ENCODE measurements at places on chromosomes 11 and 22.

DNA sequence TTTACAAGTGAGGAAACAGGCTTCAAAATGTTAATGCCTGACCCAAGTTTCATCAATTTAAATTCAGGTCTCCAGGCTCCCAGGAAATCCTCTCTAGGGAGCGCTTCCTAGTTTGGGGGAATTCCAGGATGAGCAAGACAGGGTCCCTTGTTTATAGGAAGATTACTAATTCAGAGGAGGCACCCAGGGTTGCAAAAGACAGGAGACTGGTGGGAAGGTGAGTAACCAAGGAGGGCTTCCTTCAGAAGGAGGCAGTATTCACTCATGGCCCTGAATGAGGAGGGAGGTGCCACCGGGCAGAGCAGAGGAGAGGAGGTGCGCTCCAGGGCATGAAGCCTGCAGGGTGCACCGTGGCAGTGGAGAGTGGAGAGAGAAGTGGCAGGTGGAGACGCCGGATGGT lies 1.6 kb downstream of the TMEM132A start:
- peak; percentile 35 for DNase-seq

DNA sequence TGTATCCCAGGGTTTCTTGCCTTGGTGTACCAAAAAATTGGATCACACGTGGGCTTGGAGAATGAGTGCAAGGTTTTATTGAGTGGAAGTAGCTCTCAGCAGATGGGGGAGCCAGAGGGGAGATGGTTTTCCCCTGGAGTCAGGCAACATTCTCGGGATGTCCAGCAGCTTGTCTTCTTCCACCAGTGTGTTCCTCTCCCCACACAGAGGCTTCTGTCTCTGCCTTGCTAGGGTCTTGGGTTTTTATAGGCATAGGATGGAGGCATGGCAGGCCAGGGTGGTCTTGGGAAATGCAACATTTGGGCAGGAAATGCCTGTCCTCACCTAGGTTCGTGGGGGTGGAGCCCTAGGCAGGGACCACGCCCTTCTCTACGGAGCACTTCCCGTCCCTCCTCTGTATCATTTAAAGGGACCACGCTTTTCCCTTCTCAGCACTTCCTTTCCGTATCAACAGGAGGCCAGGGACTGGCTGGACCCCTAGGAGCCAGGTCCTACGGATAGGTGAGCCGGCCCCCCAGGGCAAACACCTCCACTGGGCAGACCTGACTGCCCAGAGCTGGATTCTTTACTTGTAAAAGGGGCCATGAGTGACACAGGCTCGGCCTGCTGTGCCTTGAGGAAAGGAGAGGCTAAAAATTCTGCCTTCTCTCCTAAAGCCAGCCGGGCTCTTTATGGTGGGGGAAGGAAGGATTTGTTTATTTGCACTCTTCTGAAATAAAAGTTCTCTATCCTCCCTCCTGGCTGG lies 55.3 kb upstream of the CCDC188 start:
- DNase-seq: no peak

DNA sequence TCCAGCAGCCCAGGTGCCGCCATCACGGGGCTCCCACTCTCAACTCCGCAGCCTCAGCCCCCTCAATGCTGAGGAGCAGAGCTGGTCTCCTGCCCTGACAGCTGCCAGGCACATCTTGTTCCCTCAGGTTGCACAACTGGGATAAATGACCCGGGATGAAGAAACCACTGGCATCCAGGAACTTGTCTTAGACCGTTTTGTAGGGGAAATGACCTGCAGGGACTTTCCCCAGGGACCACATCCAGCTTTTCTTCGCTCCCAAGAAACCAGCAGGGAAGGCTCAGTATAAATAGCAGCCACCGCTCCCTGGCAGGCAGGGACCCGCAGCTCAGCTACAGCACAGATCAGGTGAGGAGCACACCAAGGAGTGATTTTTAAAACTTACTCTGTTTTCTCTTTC lies at the start of gene SAA1:
Gene SAA1, plus strand, starts transcription at position 316 of the 400 bp plus-strand sequence. CDS start 624 bp downstream, outside the sequence.
- DNase-seq: no peak

DNA sequence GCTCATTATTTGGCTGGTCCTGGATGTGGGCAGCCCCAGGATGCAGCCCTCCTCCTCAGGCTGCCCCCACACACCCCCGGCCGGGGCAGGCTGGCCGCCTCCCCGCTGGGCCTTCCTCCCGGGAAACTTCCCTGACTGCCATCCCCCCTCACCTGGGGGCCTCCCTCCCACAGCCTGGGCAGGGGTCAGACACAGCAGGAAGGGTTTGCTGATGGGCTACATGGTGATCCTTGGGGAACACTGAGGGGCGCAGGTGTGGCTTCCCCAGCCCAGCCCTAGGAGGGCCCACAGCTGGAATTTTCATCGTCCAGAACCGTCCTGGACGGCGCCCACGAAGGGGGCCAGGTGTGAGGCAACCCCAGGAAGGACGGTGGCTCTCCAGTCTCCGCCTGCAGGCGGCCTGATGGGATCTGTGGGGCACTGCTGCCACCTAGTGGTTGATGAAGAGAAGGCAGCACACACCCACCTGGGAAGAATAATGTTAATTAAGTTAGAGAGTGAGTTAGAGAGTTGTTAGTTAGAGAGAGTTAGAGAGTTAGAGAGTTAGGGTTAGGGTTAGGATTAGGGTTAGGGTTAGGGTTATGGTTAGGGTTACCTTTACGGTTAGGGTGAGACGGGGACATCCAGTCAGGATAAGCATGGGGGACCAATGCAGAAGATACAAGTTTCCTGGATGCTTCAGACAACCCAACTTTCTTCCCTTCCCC lies 75.9 kb upstream of the PRR5 start:
- DNase-seq: peak; percentile 18

GRCh38 chr11:113389272-113389671 lies 1.7 kb downstream of the ANKK1 start:
- no peak for DNase-seq

DNA sequence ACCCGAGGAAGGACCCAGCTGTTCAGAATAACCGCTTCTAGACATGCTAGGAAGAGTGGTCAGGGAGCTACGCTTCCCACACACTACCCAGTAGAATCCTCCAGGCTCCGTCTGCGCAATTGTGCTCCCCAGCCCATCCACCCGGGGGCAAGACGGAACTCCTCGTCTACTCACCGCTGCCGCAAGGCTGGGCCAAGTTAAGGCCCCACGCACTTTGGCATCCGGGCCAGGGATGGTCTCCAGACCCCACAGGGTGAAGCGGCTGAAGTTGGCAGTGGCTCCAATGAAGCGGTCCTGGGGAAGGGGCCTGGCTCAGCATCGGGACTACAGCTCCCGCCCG lies 757 bp downstream of the RNASEH2C start:
- DNase-seq: no peak

GRCh38 chr11:74726547-74727182 lies 4.6 kb downstream of the CHRDL2 start:
- no peak for DNase-seq

GRCh38 chr22:43666457-43666856 lies 145.6 kb downstream of the EFCAB6 start:
- no peak for DNase-seq

- no peak for DNase-seq
These were observed 332.2 kb downstream of the TMEM135 start for GRCh38 chr11:87369888-87370287.

- DNase-seq: no peak
These were observed 61.2 kb downstream of the SHANK2 start for GRCh38 chr11:71191201-71191600.

DNA sequence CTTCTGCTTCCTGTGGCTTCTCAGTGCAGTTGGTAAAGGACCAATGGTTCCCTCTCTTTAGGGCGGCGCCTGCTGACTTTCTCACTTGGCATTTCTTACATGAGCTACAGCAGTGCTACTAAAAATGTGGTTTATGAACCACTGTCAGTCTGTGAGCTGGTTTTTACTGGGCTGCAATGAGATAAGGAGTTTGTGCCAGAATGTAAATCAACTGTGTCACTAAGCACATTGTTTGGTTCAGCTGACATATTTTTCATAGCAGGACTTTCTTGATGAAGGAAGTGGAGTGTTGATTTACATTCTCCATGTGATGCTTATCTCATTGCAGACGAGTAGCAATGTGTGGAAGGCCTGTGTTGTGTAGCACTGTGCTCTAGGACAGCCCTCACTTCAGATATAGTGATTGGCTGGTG lies 463.3 kb downstream of the SOX6 start:
- peak; percentile 27 for DNase-seq

DNA sequence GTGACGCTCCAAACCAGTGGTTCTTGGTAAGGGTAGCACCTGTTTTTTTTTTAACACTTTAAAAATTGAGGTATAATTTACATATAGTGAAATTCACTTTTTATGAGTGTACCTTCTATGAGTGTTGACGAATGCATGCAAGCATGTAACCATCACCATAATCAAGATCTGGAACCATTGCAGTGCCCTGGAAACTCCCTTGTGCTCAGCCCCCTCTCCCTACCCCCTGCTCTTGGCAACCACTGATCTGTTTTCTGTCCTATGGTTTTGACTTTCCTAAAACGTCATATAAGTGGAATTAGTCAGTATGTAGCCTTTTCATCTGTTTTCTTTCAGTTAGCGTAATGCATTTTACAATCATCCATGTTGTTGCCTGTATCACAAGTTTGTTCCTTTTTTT lies 212.2 kb downstream of the GRIK4 start:
- no peak for DNase-seq

- DNase-seq: no peak
These were observed 293.2 kb downstream of the NELL1 start for GRCh38 chr11:20962581-20962980.

- no peak for DNase-seq
These were observed 1.8 kb downstream of the BET1L start for GRCh38 chr11:205221-206001.

DNA sequence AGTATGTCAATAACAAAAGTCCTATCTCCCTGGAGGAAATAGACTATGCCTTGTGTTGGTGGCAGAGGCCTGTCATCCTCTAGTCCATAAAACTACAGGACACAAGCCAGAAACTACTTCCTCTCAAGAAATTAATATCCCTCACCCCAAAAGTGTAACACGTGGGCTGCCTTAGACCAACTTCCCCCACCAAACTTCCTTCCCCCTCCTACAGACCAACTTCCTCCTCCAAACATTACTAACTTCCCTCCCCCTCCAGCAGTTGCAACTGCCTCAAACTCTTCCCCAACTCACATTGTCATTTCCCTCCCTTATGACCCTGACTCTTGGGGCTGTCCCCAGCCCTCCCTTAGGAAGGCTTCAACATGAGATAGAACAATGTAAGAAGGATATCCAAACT lies 6.3 kb downstream of the OR52K2 start:
- no peak for DNase-seq

- DNase-seq: no peak
These were observed 920 bp downstream of the TMEM132A start for GRCh38 chr11:60924906-60925853.

DNA sequence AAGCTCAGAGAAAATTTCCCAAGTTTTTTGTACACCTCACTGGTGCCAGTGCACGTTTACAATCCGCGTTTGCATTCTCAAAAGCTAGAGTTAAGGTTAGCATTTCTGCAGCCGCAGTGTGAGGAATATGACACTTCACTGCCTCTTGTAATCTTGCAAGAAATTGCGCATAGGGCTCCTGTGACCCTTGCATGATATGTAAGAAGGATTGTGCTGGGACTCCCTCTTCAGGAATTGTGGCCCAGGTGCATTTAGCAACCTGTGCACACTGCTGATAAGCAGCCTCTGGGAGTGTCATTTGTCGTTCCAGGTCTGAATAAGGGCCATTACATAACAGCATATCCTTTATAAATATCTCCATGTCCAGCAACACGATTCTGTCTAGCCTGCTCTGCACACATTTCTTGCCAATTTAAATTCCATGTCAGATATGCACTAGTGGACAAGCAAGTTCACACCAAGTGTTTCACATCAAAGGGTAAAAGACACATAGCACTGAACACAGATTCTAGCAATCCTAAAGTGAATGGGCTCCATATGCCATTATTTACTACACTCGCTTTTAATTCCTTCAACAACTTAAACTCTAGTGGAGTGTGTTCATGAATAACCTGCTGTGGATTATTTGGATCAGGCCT lies 69.2 kb upstream of the INCENP start:
- peak; percentile 12 for DNase-seq

GRCh38 chr22:27778294-27779090 lies 23.1 kb downstream of the MN1 start:
- no peak for DNase-seq

GRCh38 chr11:304915-305843 lies 2.4 kb upstream of the IFITM2 start:
- peak; percentile 36 for DNase-seq

GRCh38 chr22:37012956-37013355 lies 6.3 kb downstream of the TST start:
- DNase-seq: no peak

GRCh38 chr22:29002603-29003002 lies 59.0 kb downstream of the C22orf31 start:
- no peak for DNase-seq

DNA sequence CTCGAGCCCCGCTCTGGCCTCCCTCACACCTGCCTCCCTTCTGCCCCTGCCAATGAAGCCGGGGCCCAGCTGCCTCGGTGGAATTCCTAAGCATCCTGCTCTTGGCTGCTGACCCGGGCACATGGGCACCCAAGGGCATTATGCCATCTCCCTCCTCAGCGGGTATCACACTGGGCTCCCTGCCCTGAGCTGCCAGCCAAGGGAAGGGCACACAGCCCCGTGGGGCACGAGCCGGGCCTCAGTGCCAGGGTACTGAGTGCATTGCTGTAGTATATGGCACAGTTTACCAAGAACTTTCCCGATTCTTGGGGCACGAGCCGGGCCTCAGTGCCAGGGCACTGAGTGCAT lies 43.8 kb upstream of the JAM3 start:
- no peak for DNase-seq

DNA sequence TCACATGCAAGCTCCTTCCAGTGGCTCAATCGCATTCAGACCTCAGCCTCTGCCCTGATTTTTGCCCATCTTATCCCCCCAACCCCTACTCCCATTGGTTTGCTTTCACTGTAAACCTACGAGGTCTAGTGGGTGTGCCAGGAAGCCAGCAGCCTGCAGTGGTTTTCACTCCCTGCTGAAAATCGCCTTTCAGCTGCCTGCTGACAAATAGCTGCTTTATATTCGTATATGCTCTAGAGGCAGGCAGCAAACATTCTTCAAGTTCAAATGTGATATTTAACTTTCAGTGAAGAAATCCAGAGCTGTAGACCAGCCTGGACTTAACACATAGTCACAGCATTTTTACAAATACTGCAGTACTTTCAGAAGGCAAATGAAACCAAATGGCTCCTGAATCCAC lies 92.8 kb upstream of the APOA1 start:
- DNase-seq: no peak

GRCh38 chr11:117828611-117829368 lies 4.2 kb upstream of the FXYD2 start:
- no peak for DNase-seq

- no peak for DNase-seq
These were observed 145.7 kb downstream of the TENM4 start for GRCh38 chr11:79294845-79295731.

- no peak for DNase-seq
These were observed 17.1 kb upstream of the TOLLIP start for GRCh38 chr11:1326435-1327063.

GRCh38 chr22:41507330-41508063 lies 36.8 kb downstream of the POLR3H start:
- no peak for DNase-seq

Measured in amniotic stem cell (primary cell).